Esophagus squamous epithelium (tissue), 5 donors: ENCODE measurements at places on chromosomes 11 and 22. TPM values are rescaled to one million over a fixed set of nuclear protein-coding genes. Genes with fewer than 3 reads are reported as not detected.

The CNTN5 gene
- 0.12 TPM for total RNA-seq

DNA sequence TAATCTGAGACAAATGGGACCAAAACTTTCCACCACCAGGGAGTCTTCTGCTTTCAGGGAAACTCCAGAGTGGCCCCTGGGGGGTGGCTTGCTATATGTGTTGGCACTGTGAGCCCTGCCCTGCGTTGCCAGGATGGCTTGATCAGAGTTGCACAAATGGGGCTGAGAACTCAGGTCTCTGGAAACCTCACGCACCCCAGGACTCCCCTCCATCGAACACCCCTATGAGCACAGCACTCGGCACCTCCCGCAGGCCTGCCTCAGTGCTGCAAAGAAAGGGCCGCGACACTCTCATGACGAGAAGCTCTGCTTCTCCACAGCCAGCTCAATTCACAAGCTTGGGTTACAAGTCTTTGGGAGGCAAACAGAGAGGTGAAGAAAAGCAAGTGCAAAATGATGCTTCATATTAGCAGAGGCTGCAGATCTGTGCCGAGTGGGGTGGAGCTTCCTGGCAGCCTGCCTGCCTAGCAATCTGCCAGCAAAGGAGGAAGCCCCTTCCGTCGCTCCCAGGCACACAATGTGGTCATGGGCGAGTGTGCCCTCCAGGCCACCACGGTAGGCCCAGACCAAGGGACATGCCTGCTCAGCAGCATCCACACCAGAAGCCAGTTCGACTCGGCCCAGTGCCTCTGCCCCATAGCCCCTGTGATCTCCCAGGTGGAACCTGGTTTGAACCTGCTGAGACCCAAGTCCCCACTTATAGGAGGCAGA, 55.7 kb downstream of the MYH9 start:
- H3K27ac ChIP-seq, result peak overlapping the region; percentile 98
- no peak overlapping the region for H3K4me3 ChIP-seq
- no peaks in the 10 kb centered on the region for H3K27me3 ChIP-seq
- peaks cover 35% of the 10 kb centered on the region for H3K36me3 ChIP-seq
- no peak for DNase-seq
- peaks cover 98% of the 10 kb centered on the region for H3K4me1 ChIP-seq

DNA sequence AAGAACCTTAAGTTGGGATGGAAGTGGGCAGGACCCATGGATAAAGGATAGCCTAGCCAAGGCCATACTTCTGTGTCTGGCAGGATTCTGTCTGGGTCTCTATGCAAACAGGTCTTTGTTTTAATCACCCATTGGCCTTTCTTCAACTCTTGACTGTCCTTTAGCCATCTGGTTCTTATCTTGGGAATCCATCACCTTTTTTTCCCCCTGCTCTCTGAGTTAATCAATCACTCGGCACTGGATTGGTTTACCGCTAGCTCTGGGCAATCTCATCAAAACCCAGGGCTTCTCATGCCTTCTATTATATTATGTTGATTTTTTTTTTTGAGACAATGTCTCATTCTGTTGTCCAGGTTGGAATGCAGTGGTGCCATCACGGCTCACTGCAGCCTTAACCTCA, 1.8 kb upstream of the RNF169 start:
- no peaks in the 10 kb centered on the region for H3K36me3 ChIP-seq
- H3K4me3 ChIP-seq, result no peak overlapping the region
- H3K27me3 ChIP-seq, result no peaks in the 10 kb centered on the region
- peaks cover 40% of the 10 kb centered on the region for H3K4me1 ChIP-seq
- no peak overlapping the region for H3K27ac ChIP-seq
- no peak for DNase-seq

DNA sequence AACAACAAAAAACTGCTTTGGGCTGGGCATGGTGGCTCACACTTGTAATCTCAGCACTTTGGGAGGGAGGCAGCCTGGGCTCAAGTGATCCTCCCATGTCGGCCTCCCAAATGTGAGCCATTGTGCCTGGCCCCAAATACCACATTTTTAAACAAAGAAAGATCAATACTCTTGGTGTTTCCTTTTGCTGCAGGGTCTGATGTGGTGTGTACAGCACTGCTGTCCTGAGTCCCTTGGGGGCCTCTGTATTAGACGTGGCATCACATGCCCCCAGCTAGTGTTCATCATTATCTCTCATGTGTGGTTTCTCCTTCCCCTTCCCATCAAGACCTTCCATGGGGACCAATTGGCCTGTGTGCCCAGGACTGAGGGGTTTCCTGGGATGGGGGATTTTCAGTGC, 20.5 kb upstream of the XBP1 start:
- no peak for DNase-seq
- no peak overlapping the region for H3K27ac ChIP-seq
- H3K27me3 ChIP-seq, result no peaks in the 10 kb centered on the region
- H3K4me1 ChIP-seq, result peaks cover 62% of the 10 kb centered on the region

DNA sequence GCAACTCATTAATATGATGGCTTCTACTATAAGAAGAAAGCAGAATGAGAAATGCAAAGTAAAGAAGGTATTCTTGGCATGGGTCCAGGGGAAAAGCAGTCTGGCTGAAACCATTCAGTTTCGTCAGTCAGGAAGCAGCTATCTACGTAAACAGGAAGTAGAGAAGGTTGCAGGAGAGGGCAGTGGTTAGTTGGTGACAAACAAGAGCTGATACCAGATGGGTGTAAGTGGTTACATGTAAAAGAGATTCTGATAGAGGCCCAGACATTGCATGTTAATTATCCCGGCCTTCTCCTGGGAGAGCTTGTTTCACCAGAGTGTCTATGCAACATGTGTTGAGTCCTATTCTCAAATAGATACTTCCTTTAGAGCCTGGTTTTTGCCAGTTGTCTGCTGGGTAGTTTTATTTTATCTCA, 58.4 kb upstream of the PSMA1 start:
- H3K4me1 ChIP-seq, result no peaks in the 10 kb centered on the region
- H3K27me3 ChIP-seq, result no peaks in the 10 kb centered on the region
- DNase-seq, result peak; percentile 7
- H3K27ac ChIP-seq, result peak overlapping the region; percentile 18
- H3K4me3 ChIP-seq, result no peak overlapping the region

DNA sequence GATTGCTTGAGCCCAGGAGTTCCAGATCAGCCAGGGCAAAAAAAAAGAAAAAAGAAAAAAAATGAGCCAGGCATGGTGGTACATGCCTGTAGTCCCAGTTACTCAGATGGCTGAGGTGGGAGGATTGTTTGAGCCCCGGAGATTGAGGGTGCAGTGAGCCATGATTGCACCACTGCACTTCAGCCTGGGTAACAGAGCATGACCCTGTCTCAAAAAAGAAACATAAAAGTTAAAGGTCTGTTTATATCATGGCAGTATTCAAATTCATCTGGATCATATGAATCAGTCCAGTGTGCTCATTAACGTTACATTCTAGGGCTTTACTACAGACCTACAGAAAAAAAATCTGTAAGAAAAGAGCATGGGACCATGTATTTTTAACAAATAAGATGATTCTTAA, 13.9 kb downstream of the HSD17B12 start:
- no peak for DNase-seq
- no peak overlapping the region for H3K4me3 ChIP-seq
- no peak overlapping the region for H3K27ac ChIP-seq
- H3K4me1 ChIP-seq, result no peaks in the 10 kb centered on the region
- H3K27me3 ChIP-seq, result no peaks in the 10 kb centered on the region

- DNase-seq, result no peak
- H3K27me3 ChIP-seq, result no peaks in the 10 kb centered on the region
- no peak overlapping the region for H3K4me3 ChIP-seq
- no peak overlapping the region for H3K27ac ChIP-seq
- H3K4me1 ChIP-seq, result no peaks in the 10 kb centered on the region
Observed at GRCh38 chr11:90124371-90124770, 10.1 kb upstream of the NAALAD2 start.
